ENCODE measurements at places on chromosomes 1 and 21.

DNA sequence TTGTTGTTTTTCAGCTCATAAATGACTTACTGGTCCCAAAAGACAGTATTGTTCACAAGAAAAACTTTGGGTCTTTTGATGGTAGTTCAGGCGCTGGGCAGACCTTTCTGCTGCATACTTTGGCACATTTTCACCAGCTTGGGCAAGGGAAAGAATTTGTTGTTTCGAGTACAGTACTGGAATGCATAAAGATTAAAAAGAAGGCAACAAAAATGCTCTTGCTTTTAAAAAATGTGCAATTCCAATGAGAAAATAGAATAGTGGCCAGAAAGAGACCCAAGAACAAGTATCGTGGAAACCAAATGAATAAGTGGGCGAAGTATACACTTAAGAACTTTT, 56.0 kb downstream of the CLIC6 start:
- no peak for DNase-seq

GRCh38 chr1:209168204-209168603, 415.3 kb upstream of the CAMK1G start:
- no peak for DNase-seq

- DNase-seq: peak; percentile 27
Observed at GRCh38 chr1:111052246-111052645, 87.6 kb downstream of the DRAM2 start.

GRCh38 chr1:230123280-230124185, 56.5 kb downstream of the GALNT2 start:
- no peak for DNase-seq

DNA sequence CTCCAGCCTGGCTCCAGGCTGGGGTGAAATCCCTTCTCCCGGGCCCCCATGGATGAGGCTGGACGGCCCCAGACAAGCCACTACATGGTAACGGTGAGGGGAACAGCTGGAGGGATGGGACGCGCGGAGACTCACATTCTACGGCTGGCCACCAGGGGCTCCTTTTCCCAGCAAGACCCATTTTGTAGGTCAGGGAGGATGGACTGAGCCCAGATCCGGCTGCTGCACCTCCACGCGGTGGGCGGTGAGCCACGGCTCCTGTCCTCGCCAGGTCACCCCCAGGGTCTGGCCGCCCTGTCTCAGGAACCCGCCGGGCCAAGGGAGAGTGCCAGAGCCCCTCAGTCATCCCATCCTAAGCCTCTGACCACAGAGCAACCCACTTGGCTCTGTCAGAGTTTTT, 75.0 kb upstream of the ACTRT2 start:
- no peak for DNase-seq

- no peak for DNase-seq
Observed at GRCh38 chr1:166907763-166908162, 31.7 kb upstream of the TADA1 start.

DNA sequence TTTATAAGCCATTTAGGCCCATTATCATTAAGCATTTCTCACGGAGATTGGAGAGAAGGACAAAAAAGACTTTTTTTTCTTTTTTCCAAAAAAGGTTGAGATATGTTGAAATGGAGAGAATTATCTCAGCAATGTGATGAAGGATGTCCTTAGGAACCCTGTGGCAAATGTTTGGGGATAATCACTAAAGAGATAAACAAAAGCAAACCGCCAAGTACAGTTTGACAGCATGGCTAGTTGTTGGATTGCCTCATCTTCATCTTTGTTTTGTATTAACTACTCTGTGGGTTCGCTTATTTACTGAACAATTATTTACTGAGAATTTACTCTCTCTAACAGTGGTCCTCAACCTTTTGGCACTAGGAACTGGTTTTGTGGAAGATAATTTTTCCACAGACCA, 97.4 kb upstream of the HP1BP3 start:
- DNase-seq: no peak

DNA sequence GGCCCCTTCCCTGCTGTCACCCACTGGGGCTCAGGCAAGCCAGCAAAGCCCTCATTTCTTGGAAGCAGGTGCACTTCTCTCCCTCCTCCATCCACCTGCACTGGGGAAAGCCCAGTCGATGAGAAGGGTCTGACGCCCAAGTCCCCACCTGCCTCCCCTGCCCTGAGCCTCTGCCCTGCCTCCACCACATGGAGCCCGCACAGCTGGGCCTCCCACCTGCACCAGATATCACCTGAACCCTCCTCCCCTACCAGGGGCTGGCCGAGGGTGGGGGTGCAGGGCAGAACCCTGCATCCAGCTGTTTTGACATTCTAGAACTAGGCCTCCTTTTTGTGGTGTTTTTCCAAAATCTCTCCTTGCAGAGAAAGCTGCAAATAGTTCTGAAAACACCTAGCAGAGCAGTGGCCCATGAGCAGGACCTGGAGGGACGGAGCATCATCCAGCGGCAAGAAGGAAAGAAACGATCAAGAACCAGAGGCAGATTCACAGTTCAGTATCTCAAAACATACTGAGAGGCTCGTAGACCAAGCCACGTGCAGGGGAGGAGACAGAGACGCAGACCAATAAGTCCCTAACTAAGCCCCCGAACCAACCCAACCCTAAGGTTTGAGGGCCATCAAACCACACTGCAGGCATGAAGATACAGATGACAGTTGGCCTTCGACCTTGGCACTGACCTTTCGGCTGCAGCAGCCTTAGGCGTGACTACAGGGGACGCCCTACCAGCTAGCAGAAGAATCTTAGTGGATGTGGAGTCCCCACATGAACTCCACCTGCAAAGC, 16.7 kb downstream of the CHD5 start:
- DNase-seq: no peak

GRCh38 chr1:21816602-21817302, 4.7 kb downstream of the LDLRAD2 start:
- no peak for DNase-seq

DNA sequence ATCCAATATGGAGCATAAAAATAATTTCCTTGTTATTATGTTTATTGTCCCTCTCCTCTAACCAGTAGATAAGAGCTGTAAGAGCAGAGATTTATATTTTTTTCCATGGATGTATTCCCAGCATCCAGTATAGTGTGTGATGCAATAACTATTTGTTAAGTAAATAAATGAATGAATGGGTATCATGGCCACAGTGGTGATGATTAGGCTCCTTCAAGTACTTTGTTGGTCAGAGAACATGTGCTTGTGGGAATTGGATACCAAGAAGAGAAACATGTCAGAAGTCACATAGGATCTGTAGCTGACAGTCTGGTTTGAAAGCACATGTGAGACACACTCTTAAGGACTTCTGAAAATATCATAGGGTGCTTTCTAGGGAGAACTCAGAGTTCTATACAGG, 588.5 kb downstream of the AGBL4 start:
- no peak for DNase-seq

DNA sequence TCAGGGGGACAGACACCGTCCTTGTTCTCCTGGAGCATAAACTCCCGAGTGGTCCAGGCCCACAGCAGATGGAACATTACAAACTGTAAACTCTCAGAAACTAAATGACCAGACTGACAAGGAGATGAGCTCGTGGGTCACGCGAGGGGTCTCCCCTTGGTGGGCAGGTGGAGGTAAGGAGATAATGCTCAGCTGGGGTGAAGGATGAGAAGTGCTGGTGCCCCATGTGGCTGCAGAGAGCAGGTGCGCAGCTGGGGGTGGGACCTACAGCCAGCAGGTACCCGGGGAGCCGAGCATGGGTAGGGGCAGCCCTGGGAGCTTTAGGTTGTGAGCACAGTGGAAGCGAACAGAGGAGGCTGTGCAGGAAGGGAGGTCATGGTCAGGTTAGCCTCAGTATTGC, 40.1 kb downstream of the AJAP1 start:
- no peak for DNase-seq

- DNase-seq: no peak
Observed at GRCh38 chr1:98405581-98406074, 255.9 kb upstream of the SNX7 start.

All from inflammatory macrophage treated with lipopolysaccharide for 1 hour (primary cell).